Thoracic aorta (tissue), 2 donors: ENCODE measurements at places on chromosomes 6 and 20. TPM values are rescaled to one million over a fixed set of nuclear protein-coding genes. Genes with fewer than 3 reads are reported as not detected.

The PREP gene
- total RNA-seq = 17.9 TPM

The SCAF8 gene
- total RNA-seq = 32.0 TPM

The FAXC gene
- 0.81 TPM for total RNA-seq

The ROMO1 gene
- 196 TPM for total RNA-seq

The SLC52A3 gene
- total RNA-seq = 0.54 TPM

The TINAG gene
- total RNA-seq = not detected

The CRISP3 gene
- total RNA-seq = not detected

DNA sequence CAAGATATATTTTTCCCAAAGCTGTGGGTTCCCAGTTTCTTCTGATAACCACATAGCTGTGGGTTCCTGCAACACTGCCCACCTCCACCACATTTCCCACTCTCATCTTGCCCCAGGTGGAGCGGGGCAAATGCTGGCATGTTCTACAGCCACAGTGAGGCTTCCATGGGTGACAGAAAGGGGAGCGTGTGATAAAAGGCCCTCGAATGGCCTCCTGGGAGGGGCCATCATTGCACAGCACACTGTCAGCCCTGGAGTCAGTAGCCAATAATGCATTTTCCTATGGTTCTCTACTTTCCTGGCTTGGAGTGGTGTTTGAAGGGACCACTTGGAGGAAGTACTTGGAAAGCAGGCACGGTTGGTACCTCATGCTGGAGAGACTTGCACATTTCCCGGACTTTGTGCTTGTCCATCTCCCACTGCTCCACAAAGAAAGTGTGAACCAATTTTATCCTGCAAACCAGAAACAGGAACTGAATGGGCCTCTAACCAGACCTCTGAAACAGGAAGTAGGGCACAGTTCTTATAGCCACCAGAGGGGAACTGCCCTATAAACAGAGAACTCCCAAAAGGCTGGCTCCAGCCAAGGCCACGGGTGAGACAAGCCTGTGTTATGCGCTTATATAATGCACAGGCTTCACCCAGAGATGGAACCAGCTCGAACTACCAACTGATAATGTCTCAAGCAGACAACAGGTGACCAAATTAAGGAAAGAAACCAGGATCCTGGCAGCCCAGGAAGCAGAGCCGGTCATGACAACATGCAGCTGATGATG lies 8.6 kb downstream of the MAP3K5 start:
- no peaks in the 10 kb centered on the region for H3K36me3 ChIP-seq
- peak overlapping the region; percentile 97 for H3K27ac ChIP-seq
- H3K27me3 ChIP-seq = no peaks in the 10 kb centered on the region

DNA sequence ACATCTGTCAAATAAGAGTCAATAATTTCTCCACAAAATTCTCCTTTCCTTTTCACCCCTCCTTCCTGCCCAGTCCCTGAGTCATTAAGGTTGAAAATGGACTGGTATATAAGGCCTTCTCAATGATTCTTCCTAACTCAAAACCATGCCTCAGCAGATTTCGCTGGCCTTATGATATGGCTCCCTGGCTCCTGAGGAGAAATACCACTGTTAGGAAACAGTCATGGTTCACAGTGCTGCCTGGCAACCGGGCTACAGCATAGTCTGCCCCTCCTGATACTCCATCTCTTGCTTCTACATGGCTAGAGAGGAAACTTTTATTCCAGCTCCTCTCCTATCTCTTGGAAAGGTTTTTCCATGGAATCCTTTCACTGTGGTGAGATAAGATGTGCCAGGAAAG lies 4.7 kb downstream of the UBE2J1 start:
- no peak overlapping the region for H3K27ac ChIP-seq
- no peaks in the 10 kb centered on the region for H3K27me3 ChIP-seq
- DNase-seq = no peak
- H3K4me3 ChIP-seq = no peak overlapping the region
- peaks cover 8% of the 10 kb centered on the region for H3K4me1 ChIP-seq

- DNase-seq = no peak
- no peaks in the 10 kb centered on the region for H3K27me3 ChIP-seq
- no peaks in the 10 kb centered on the region for H3K4me1 ChIP-seq
- H3K36me3 ChIP-seq = no peaks in the 10 kb centered on the region
- H3K27ac ChIP-seq = no peak overlapping the region
These were observed 149.2 kb downstream of the MOXD1 start for GRCh38 chr6:132252113-132252512.

DNA sequence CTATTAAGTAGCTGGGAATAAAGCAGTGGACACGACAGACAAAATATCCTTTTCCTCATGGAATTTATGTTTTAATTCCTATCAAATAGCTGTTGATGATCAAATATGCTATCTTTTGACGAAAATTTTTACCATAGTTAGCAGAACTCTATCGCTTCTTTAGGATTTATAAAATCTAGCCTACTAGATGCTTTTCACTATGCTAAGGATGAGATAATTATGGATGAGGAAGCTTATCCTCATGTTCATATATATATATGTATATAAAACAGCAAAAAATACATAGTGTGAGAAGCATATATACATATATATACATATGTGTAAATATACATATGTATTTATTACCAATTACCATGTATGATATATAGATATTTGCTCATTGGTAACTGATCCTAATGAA lies 12.9 kb upstream of the PRSS16 start:
- H3K27ac ChIP-seq = no peak overlapping the region
- no peak for DNase-seq
- H3K27me3 ChIP-seq = peaks cover 22% of the 10 kb centered on the region
- no peaks in the 10 kb centered on the region for H3K36me3 ChIP-seq
- H3K4me3 ChIP-seq = no peak overlapping the region

DNA sequence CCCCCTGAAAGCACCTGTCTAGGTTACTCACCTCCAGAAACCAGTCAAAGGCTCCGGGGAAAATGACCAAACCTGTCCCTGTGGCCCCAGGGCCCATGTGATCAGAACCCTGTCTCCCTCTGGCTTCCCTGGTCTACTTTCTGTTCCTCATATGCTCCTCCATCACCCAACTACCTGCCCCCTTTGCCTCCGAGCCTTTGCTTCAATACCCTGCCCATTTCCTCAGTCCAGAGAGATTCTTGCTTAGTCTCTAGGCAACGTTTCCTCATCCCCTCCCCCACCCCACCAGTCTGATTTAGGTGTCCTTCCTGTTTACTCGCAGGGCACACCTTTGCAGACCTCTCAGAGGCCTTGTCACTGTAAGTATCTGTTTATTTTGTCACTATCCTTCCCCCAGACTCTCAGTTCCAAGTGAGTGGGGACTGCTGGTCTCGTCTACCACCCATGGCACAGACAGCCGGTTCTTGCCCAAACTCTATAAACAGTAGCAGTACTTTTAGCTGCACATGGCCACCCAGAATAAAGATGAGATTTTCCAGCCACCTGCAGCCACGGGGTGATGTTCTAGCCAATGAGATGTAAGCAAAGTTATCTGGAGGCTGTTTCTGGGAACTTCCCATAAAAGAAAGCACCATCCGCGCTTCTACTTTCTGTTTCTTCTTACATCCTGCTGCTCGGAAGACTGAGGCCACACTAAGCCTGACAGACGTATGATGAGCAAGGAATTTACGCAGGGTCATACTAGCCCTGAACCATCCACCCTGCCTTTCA lies 13.3 kb downstream of the ELOVL5 start:
- no peak overlapping the region for H3K4me3 ChIP-seq
- peaks cover 17% of the 10 kb centered on the region for H3K4me1 ChIP-seq
- no peaks in the 10 kb centered on the region for H3K36me3 ChIP-seq
- no peak for DNase-seq
- H3K27me3 ChIP-seq = no peaks in the 10 kb centered on the region

GRCh38 chr6:99148111-99148510 lies 200.4 kb upstream of the FBXL4 start:
- no peaks in the 10 kb centered on the region for H3K36me3 ChIP-seq
- no peaks in the 10 kb centered on the region for H3K4me1 ChIP-seq
- no peak overlapping the region for H3K4me3 ChIP-seq
- H3K27ac ChIP-seq = no peak overlapping the region
- no peaks in the 10 kb centered on the region for H3K27me3 ChIP-seq
- no peak for DNase-seq

DNA sequence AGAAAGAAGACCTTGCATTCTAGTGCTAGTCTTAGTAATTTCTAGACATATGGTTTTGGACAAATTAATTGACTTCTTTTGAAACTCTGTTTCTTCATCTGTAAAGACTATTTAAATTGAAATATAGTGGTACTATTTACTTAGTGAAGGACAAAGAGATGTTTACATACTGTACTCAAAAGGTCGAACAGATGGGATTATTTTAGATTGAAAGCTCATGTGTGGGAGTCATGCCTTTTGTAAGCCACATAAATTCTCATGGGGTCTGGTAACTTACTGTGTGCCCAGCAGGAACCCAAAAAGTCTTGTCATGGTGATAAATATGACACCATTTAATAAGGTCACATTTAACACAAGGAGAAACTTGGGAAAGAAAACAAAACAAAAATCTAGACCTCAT lies 368.2 kb upstream of the CITED2 start:
- H3K36me3 ChIP-seq = no peaks in the 10 kb centered on the region
- H3K27me3 ChIP-seq = no peaks in the 10 kb centered on the region

- no peaks in the 10 kb centered on the region for H3K4me1 ChIP-seq
- no peak for DNase-seq
- no peak overlapping the region for H3K27ac ChIP-seq
- no peaks in the 10 kb centered on the region for H3K27me3 ChIP-seq
These were observed 12.0 kb downstream of the TOMM6 start for GRCh38 chr6:41799559-41799911.

- H3K27ac ChIP-seq = no peak overlapping the region
- H3K4me1 ChIP-seq = no peaks in the 10 kb centered on the region
- H3K27me3 ChIP-seq = no peaks in the 10 kb centered on the region
- DNase-seq = no peak
- no peaks in the 10 kb centered on the region for H3K36me3 ChIP-seq
These were observed 26.7 kb upstream of the ADA start for GRCh38 chr20:44678242-44678641.

- no peaks in the 10 kb centered on the region for H3K4me1 ChIP-seq
- peak overlapping the region; percentile 82 for H3K27ac ChIP-seq
- no peak for DNase-seq
- H3K36me3 ChIP-seq = no peaks in the 10 kb centered on the region
- H3K27me3 ChIP-seq = no peaks in the 10 kb centered on the region
These were observed 129.7 kb upstream of the BTN3A2 start for GRCh38 chr6:26235302-26235670.

DNA sequence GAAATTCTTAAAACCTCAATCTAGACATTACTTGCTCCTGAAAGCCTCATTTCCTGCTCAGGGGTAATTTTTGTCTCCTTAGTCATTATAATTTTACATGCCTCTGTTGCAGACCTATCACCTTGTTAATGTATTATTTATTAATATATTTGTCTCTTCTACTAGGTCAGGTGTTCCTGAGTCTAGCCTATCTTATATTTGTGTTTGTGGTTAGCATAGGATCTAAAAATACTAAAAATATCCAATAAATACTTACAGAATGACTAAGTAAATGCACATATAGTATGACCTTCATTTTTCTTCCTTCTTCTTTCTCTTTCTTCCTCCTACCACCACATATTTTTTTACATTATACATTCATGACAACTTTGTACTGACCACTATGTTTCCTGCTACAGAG lies 268.9 kb upstream of the HS3ST5 start:
- H3K4me3 ChIP-seq = no peak overlapping the region
- no peak overlapping the region for H3K27ac ChIP-seq
- no peaks in the 10 kb centered on the region for H3K27me3 ChIP-seq
- no peaks in the 10 kb centered on the region for H3K4me1 ChIP-seq

GRCh38 chr6:16244869-16245451 lies 6.6 kb downstream of the GMPR start:
- peaks cover 13% of the 10 kb centered on the region for H3K36me3 ChIP-seq
- peak overlapping the region; percentile 0 for H3K4me3 ChIP-seq
- no peaks in the 10 kb centered on the region for H3K27me3 ChIP-seq

DNA sequence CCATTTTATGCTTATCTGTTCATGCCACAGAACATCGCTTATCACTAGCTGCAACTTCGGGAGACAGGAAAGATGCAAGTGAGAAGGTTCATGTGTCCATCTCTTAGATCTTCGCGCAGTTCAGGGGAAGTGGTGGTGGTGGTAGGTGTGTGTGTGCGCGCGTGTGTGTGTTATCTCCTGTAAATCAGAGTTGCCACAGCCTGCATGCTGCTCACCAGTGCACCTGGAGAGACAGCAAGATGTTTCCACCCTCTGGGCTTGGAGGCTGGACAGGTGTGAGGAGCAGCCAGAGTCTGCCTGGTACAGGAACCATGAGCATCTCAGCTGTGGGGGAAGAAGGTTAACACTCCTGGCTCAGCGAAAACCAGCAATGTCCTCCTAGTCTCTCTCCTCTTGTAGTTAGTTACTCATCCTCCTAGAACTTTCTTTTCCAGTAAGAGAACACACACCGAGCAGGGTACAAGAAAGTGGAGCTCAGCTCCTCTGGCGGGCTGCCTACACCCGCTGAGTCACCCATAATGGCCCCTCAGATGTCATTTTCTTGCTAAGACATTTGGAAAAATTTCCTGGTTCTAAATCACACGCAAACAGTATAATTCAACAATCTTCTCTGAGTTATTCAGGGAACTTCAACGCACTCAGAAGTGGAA lies 5.1 kb upstream of the TUBB1 start:
- no peaks in the 10 kb centered on the region for H3K27me3 ChIP-seq
- H3K36me3 ChIP-seq = no peaks in the 10 kb centered on the region
- H3K4me1 ChIP-seq = peaks cover 35% of the 10 kb centered on the region
- no peak overlapping the region for H3K4me3 ChIP-seq
- DNase-seq = no peak

DNA sequence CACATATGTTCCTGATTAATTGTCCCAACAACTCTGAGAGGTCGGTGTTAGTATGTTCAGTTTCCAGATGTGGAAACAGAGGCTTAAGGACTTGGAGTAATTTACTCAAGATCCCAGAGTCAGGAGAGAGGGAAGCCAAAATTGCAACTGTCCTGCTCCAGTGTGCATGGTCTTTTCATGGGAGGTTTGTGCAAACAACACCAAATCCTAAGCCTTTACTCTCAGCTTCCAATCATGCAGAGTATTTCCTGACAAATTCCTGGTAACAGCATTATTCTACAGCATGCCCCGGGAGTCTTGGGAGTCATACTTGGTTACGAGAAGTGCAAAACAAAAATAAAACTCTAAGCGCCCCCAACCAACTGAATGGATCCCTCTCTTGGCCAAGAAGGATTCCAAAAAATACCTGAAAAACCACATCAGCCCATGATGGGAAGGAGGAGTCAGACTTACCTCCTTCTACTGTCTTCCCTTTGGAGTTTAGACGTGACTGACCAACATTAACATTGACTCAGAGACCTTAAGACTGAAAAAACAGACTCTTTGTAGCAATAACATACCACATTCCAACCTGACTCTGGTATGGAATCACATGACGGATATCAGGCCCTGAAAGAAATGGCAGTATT lies 30.8 kb upstream of the PPP1R3G start:
- DNase-seq = no peak
- H3K36me3 ChIP-seq = no peaks in the 10 kb centered on the region
- H3K4me3 ChIP-seq = no peak overlapping the region
- no peaks in the 10 kb centered on the region for H3K4me1 ChIP-seq
- H3K27me3 ChIP-seq = no peaks in the 10 kb centered on the region
- no peak overlapping the region for H3K27ac ChIP-seq

GRCh38 chr6:121688974-121689373 lies 253.5 kb downstream of the GJA1 start:
- no peak for DNase-seq
- no peak overlapping the region for H3K27ac ChIP-seq
- H3K4me3 ChIP-seq = no peak overlapping the region
- no peaks in the 10 kb centered on the region for H3K27me3 ChIP-seq
- peaks cover 14% of the 10 kb centered on the region for H3K4me1 ChIP-seq
- H3K36me3 ChIP-seq = no peaks in the 10 kb centered on the region

GRCh38 chr20:25063981-25064380 lies 6.0 kb upstream of the ACSS1 start:
- H3K4me3 ChIP-seq = no peak overlapping the region
- DNase-seq = no peak
- no peaks in the 10 kb centered on the region for H3K27me3 ChIP-seq
- no peaks in the 10 kb centered on the region for H3K36me3 ChIP-seq
- peaks cover 2% of the 10 kb centered on the region for H3K4me1 ChIP-seq
